ENCODE measurements at places on chromosomes 6 and 20. TPM values are rescaled to one million over a fixed set of nuclear protein-coding genes. Genes with fewer than 3 reads are reported as not detected.

Gene HLA-DPA1
- 13.7 TPM for polyA plus RNA-seq

GRCh38 chr6:45595010-45595851 is 217.5 kb upstream of the SUPT3H start:
- no peak for DNase-seq

- DNase-seq = no peak
Measured at GRCh38 chr20:7264137-7264536, 496.7 kb downstream of the BMP2 start.

GRCh38 chr6:16318538-16318937 is 80.2 kb downstream of the GMPR start:
- DNase-seq = no peak

DNA sequence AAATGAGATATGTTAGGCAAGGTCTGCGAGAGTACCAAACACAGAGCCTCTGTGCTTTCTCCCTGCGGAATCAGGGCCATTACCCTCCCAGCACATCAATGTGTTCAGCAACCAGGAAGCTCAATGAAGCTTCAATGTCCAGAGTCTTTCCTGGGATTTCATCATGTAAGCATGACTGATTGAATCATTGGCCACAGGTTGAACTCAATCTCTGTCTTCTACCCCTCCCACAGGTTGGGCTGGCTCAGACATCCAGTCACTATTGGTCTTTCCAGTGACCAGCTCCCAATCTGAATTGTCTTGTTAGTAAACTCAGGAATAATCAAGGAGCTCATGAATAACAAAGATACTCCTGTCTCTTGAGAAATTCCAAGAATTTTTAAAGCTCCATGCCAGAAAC is 2.7 kb upstream of the DTD1 start:
- DNase-seq = no peak

Measured in spinal cord (tissue), 10 donors.